Stimulated activated CD4-positive, alpha-beta T cell treated with anti-CD3 and anti-CD28 coated beads, TNF-alpha, amount 100 ng/mL, for 1 hour (primary cell): ENCODE measurements at places on chromosomes 7 and 10.

GRCh38 chr10:108039821-108040584, 875.5 kb upstream of the SORCS1 start:
- no peak for DNase-seq

GRCh38 chr7:32100407-32100907, 30.2 kb upstream of the PDE1C start:
- DNase-seq: no peak

- no peak for DNase-seq
These were observed 493.6 kb downstream of the PTPRN2 start for GRCh38 chr7:158094046-158094445.

DNA sequence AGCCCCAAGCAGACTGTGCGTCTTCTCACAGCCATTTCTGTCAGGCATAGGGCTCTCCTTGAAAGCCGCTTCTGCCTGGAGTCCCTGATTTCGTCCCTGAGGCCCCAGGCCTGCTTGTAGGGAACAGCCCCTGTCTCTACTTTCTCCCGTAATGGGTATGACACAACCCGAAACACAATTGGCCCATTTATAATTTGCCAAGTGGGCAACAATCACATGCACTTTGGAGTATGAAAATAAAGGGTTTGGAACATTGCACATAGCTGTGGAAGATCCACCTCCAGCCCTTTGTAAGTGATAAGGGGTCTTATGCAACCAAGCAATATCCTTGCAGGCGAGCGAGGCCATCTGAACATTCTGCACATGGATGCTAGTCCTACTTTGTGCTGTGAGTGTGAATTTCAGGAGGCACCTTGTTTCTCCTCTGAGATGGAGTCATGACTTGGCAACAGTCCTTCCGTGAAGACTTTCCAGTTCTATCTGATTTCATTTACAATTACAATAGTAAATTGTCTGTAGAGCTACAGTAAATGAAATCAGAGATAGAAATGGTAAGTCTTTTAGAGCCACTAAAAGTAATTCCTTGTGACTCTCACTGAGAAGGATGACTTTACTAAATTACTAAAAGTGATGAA, 141.5 kb downstream of the CUBN start:
- no peak for DNase-seq
